Hematopoietic multipotent progenitor cell treated with erythropoietin and hydrocortisone succinate and interleukin-3 and kit ligand, for 4 days (in vitro differentiated cells): ENCODE measurements at places on chromosomes 4 and X.
A peak's percentile ranks its signal among the peaks of the same experiment; 100 is the strongest.

GRCh38 chr4:102493794-102494193, 7.4 kb upstream of the NFKB1 start:
- peak; percentile 38 for DNase-seq

GRCh38 chr4:29559286-29559685, 1160.9 kb upstream of the PCDH7 start:
- no peak for DNase-seq

DNA sequence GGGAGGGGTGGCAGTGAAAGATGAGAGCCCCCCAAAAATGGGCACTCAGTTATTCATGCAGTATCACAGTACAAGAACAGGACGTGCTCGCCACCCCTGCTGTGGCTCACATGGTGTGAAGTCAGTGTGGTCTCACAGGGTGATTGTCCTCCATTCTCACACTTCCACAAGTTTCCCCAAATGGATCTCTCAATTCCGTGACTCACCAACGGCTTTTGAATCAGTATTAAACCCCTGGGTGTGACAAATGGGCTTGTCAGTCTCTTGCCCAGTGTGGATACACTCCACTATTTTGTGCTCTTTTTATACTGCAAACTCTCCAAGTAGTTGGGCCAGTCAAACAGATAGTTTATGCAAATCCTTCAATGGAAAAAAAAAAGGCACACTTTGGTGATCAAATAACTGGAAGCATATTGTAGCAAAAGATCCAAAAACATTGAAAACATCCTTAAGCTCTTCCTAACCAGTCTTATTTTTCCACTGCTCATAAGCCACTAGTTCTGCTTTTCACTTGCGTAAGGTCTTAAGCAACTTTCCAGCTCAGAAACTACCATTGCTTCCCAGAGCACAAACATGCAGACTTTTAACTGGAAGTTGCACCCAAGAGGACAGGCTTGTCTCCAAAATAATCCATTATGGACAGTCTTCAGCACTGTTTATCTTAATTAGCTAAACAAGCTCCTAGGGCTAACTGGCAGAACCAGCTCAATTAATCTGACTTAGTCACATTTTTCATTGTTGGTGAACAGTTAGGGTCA, 365.7 kb downstream of the PPP3CA start:
- DNase-seq: peak; percentile 66

DNA sequence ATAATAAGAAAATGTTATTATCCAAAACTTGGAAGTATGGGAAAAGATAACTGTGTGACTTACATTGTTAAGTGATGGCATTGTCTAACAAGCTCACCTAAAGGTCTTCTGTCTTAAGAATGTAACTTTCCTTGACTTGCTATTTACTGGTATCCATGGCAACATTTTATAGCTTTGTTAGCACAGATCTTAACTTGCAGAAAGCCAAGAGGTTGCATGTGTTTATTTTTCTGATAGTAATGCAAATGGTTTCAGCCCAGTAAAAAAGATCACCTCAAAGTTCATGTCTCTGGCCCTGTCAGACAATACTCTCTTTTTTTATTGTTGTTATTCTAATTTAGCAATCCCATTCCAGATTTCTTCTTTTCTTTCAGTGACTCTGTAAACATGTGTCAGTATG, 425.3 kb downstream of the SPRY1 start:
- no peak for DNase-seq

- no peak for DNase-seq
Observed at GRCh38 chr4:153494562-153494961, 28.4 kb downstream of the TMEM131L start.
